ENCODE measurements at places on chromosomes 6 and 20. TPM values are rescaled to one million over a fixed set of nuclear protein-coding genes. Genes with fewer than 3 reads are reported as not detected.

DNA sequence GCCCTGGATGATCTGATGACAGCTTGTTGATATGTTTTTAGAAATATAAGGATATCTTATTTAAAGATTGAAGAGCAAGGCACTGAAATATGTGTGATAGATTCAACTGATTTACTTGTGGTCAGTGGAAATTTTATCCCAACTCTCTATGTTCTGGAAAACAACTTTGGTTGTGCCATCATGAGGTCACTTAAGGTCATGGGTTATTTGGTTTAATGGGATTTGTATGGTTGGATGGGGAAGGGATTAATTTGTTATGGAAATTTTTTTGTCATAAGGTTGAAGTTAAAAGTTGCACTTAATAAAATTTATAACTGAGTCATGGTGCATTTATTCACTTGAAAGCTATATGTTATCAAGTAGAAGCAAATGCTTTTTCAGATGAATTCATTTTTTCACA is 214.3 kb upstream of the LAMP5 start:
- no peak for DNase-seq

GRCh38 chr6:136550330-136551071 is at the start of gene MAP7:
MAP7 (minus strand) TSS chr6:136550422; CDS start chr6:136550408, 14 bp downstream.
- DNase-seq, result peak; percentile 52

- DNase-seq, result no peak
Measured at GRCh38 chr6:138176652-138177232, 15.0 kb downstream of the ARFGEF3 start.

DNA sequence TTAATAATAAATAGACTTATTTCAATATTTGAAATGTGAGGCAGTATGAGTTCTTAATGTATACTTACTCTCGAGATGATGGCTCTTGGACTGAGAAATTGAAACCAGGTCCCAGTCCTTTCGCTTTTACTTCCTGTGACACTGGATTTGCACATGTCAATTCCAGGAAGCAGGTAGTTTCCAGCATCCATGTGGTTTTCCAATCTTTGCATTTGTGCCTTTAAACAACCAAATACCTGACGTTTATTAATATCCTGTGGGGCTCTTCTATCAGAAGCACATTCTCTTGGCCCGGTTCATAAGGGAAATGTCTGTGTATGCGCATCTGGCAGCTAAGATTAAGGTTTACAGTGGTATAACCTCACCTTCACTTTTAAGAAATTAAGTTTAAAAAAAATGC is 13.1 kb downstream of the UTRN start:
- no peak for DNase-seq

- no peak for DNase-seq
Measured at GRCh38 chr6:11213422-11214021, 18.9 kb downstream of the NEDD9 start.

DNA sequence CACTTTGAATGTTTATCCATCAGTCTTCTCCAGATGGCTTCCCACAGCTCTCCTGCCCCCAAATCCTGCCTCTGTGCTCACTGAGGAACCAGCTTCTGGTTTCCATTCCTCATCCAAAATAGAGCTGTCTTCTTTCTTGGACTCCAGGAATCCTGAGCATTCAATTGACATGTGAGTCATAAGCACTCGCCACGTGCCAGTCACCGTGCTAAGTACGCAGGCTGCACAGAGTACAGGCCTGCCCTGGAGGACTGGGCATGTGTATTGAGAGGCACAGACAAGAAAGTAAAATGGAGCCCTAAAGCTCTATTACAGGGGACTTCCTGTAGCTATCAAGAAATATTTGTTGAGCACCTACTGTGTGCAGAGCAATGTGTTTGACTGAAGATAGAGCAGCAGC is 39.7 kb upstream of the LRFN2 start:
- DNase-seq, result no peak

DNA sequence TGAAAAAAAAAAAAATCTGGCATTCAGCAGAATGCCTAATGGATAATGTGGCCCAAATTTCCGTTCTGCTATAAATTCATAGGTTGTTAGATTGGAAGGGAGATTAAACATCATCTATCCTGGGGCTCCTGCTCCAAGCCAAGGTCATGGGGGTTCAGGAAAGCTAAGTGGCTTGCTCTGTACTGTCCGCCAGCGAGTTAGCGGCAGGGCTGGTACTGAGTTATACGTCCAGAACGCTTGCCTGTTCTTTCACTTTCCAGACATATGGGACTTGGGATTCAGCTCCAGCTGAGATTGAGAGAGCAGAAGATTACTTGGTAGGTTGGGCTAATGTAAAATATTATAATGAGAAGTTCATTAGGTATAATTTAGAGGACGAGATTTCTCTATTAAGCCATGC is 858 bp downstream of the RWDD1 start:
- DNase-seq, result peak; percentile 29

DNA sequence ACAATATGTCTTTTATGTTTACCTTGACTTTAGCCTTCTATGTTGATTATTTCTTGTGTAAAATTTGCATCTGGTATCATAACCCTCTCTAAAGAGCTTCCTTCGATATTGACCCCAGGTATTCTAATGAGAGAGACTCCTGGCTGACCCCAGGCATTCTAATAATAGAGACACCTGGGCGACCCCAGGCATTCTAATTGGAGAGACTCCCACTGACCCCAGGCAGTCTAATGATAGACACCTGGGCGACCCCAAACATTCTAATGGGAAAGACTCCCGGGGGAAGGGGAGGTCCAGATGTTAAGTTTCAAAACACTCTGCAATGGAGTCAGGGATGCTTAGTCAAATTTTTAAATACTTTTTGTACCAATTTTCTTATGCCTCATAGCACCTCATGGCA is 726.4 kb downstream of the COL12A1 start:
- DNase-seq, result no peak

DNA sequence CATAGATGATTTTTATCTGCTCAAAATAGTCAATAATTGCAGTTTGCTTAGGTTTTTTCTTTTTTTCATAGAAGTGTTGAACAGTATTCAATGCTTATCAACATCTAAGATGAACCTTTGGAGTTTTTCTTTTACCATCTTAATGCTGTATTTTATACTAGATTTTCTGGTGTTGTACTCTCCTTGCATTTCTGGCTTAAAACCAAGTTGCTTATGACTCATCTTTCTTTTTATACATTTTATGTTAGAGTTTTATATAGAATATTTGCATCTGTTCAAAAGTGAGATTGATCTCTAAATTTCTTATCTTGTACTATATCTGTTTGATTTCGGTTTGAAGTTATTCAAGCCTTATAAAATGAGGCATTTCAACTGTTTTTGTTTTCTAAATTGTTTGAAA is 232.5 kb downstream of the RFPL4B start:
- DNase-seq, result no peak

The HLA-G gene
- not detected for total RNA-seq
